RKO (cell line): ENCODE measurements at places on chromosomes 6 and 20.
A peak's percentile ranks its signal among the peaks of the same experiment; 100 is the strongest.

DNA sequence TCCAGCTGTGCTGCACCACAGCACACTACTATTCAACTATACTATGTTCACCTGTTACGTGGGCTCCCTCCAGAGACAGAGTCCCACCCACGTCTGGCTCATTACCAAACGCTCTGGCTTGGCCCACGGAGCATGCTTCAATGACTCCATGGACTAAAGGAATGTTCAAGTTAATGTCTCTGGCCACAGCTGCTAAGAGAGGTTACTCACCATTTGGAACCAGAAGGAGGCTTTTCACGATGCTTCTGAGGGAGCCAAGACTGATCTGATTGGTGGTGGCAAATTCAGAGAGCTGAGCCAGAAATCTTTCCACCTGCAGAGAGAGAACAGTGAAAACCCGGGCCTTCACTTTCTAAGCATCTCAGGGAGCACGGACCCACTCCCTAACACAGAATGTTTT lies 15.6 kb downstream of the COMMD7 start:
- DNase-seq, result no peak

- no peak for DNase-seq
Observed at GRCh38 chr6:47592131-47592840, 106.1 kb upstream of the ADGRF4 start.

- DNase-seq, result peak; percentile 66
Observed at GRCh38 chr6:111603040-111603439, 2.6 kb downstream of the TRAF3IP2 start.

GRCh38 chr20:62624325-62624690 lies 18.0 kb upstream of the SLCO4A1 start:
- no peak for DNase-seq

- no peak for DNase-seq
Observed at GRCh38 chr6:133748628-133749027, 140.3 kb upstream of the TCF21 start.

DNA sequence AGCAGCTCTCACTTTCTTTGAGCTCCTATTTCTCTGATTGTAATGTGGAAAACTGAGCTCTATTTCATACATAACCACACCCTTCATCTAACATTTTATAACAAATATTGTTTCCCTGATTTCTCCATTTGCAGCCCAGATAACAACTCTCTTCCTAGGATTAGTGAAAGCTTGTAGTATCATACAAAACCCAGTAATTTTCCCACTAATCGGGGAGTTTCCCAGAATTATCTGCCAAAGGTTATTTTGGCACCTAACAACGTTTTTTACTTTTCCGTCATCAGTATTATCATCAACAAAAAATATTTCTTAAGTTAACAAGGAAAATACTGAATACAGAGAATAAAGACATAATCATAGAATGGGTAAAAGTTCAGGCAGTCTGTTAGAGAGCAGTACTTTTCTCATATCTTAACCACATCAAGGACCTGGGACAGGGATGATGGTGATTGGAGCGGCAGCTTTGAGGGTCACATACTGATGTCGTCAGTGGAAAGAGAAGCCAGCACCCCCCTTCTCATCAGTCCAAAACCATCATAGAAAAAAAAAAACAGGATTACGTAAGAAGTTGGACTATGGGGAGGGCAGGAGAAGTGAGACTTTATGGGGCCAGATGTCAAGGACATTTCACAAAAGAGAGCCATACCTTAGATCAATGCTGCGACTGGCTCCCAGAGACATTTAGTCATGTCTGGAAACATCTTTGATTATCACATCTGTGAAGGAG lies 166.1 kb upstream of the TNFAIP3 start:
- no peak for DNase-seq

DNA sequence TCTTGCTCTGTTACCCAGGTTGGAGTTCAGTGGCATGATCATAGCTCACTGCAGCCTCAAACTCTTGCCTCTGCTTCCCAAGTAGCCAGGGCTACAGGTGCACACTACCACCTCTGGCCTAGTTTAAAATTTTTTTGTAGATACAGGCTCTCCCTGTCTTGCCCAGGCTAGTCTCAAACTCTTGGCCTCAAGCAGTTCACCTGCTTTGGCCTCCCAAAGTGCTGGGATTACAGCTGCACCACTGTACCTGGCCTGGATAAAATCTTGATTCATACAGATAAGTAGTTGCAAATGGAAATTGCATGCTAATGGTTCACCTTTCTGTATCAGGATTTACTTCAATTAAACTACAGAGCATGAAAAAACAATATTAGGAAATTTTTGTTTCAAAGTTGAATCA lies 4.2 kb downstream of the CD2AP start:
- DNase-seq, result no peak
